Left kidney (tissue), 8 donors: ENCODE measurements at places on chromosomes 12 and 14. TPM values are rescaled to one million over a fixed set of nuclear protein-coding genes. Genes with fewer than 3 reads are reported as not detected.

HAL gene
- 1.5 TPM for polyA plus RNA-seq

ABCD2 gene
- polyA plus RNA-seq = 0.10 TPM

OR9K2 gene
- not detected for polyA plus RNA-seq

DNA sequence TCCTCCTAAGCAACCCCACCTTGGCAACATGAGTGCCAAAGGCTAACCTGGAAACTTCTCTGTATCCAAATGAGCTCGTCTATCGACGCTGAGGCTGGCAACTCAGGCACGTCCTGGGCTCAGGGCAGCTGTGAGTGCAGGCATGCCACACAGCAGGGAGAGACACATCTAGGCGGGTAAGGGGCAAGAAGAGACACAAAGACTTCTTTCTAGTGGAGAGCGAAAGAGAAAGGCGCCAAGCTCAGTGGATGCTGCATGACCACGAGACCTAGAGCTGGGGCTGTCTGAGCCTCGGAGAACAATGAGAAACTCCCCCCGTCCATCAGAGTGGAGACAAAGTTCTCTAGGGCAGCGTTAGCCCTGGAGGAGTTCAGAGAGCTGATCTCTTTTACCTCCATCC is 170.4 kb downstream of the CALM1 start:
- no peak for DNase-seq

DNA sequence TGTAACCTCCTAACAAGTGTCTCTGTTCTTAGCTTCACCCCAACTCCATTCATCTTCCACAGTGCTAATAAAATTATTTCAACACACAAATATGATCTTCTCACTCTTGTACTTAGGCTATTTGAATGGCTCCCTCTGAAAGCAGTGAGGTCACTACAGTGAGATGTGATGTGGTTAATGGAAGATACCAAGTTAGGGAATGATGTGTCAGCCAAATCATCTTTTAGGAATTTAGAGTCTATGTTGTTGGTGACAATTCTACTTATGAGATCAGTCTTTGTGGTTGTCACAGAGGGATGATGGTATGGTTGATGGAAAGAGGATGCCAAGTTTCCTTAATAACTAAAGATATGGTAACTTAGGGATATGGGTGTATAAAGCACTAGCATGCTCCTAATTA is 57.6 kb downstream of the POLR3B start:
- no peak for DNase-seq

- no peak for DNase-seq
Measured at GRCh38 chr12:127245437-127245836, 1021.5 kb upstream of the TMEM132C start.

DNA sequence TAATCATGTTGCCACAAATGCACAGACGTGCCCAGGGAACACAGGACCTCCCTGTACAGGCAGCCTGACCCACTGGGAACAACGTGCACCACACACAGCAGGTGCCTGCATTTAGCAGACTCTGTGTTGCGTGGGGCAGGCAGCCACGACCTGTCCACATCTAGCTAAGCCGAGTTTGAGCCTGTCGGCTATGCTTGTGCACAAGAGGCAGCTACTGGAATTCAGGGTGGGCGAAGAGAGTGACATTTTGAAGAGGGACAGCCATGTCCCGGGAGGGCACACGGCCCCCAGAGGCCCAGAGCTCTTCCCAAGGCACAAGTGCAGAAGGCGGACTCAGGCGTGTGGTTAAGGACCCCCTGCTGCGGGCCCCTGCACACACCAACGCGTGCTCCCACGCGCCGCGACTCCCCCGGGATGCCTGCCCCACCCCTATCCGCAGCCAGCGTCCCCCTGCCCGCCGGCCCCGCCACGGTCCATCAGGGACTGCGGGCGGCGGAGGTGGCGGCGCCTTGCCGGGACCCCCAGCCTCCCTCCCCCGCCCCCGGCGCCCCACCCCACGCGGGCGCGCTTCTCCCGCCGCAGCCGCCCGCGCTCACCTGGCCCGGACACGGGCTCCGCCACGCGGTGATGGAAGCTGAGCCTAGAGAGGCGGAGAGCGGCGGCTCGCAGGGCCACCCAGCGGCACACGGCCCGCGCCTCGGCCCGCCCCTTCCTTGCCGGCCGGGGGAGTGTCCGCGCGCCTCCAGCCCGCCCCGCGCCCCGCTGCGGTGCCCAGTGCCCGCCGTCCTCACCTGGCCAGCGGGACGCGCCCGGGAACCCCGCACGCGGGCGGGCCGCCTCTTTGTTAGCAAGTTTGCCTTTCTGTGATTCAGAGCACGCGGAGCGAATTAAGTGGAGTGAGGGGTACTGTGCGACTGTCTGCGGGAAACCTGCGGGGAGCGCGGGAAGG is 125.3 kb upstream of the PRMT8 start:
- DNase-seq = no peak
